ENCODE measurements at places on chromosomes 1 and 21.
A peak's percentile ranks its signal among the peaks of the same experiment; 100 is the strongest.

- no peak for DNase-seq
These were observed 129.8 kb upstream of the TIAM1 start for GRCh38 chr21:31473685-31474345.

- DNase-seq: no peak
These were observed 2.0 kb downstream of the PBX1 start for GRCh38 chr1:164561007-164561406.

DNA sequence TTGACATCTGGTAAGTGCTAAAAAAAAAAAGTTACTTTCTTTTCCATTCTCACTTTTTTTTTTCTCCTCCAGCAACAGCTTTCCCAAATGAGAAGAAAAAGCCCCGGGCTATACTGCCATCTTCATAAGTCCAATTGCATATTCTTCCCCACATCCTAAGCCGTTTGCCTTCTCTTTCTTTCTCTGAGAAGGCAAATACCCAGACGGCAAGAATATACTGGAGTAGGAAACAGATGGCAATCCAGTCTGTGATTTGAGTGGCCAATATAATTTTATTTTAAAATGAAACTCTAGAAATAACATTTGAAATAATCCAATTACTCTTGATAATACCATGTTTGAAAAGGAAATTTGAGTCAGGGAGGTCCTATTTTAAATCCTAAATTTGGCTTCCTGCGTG lies 44.6 kb upstream of the GREM2 start:
- no peak for DNase-seq

GRCh38 chr1:175136246-175136645 lies 56.3 kb downstream of the KIAA0040 start:
- DNase-seq: no peak

- no peak for DNase-seq
These were observed 108.9 kb upstream of the PDC start for GRCh38 chr1:186569856-186570255.

DNA sequence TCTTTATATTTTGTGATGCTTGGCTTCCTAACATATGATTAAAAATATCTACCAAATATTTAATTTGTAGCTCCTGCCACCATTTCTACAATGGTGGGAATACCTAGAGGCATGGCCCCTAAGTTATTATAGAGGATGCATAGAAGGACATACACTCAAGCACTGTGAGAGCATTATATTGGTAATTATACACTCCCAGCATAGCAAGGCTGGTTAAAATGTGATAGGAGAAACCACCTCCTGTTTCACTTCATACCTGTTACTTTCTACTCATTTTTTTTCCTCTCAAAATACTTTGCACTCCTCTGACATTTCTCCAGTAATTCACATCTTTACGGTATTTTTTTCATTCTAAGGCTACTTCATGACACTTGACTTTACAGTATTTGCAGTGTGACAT lies 92.9 kb downstream of the HS2ST1 start:
- DNase-seq: no peak

DNA sequence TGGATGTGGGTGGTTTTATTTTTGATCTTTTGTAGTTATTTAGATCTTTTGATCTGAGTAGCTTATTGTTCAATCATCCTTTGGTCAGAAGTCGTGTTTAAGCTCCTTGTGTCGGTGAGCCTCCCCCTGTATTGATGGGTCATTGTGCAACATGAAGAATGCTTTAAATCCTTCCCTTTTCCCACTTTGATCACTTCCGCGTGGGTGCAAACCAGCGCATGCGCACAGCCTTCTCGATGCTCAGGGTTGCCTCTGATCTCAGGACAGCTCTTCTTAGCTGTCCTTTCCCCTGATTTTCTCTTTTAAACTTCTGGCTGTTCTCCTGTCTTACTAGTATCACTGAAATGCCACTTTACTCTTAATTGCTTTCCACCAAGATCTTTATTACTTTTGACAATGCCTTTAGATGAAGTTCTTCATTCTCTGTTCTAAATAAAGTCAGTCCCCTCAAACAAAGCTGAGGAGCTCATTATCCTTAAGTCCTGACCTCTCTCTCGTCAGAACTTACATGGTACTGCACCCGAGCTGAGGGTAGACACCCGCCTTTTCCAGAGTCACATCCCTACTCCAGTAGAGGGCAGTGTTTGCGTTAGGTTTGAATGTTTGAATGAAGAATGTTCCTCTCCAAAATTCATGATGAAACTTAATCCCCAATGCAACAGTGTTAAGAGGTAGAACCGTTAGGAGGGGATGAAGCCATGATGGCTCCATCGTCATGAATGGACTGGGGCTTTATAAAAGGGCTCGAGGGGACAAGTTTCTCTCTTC lies 547.9 kb upstream of the TMPRSS15 start:
- peak; percentile 58 for DNase-seq

GRCh38 chr1:202967684-202968281 lies 726 bp upstream of the CYB5R1 start:
- DNase-seq: peak; percentile 25

GRCh38 chr21:43345746-43346409 lies 81.1 kb downstream of the SIK1 start:
- DNase-seq: peak; percentile 56

GRCh38 chr1:50476800-50477199 lies 53.6 kb upstream of the DMRTA2 start:
- DNase-seq: no peak

GRCh38 chr1:22869325-22869724 lies 103.3 kb downstream of the LACTBL1 start:
- no peak for DNase-seq

- peak; percentile 66 for DNase-seq
These were observed 41.6 kb downstream of the LAMC2 start for GRCh38 chr1:183227422-183228346.

Measured in K562 (cell line).